ENCODE measurements at places on chromosomes 11 and 22.

- no peak for DNase-seq
Measured at GRCh38 chr11:31987118-31988005, 103.5 kb upstream of the RCN1 start.

- DNase-seq = no peak
Measured at GRCh38 chr11:14251754-14252153, 107.2 kb downstream of the RRAS2 start.

- DNase-seq = no peak
Measured at GRCh38 chr22:47322854-47323253, 560.4 kb downstream of the TBC1D22A start.

DNA sequence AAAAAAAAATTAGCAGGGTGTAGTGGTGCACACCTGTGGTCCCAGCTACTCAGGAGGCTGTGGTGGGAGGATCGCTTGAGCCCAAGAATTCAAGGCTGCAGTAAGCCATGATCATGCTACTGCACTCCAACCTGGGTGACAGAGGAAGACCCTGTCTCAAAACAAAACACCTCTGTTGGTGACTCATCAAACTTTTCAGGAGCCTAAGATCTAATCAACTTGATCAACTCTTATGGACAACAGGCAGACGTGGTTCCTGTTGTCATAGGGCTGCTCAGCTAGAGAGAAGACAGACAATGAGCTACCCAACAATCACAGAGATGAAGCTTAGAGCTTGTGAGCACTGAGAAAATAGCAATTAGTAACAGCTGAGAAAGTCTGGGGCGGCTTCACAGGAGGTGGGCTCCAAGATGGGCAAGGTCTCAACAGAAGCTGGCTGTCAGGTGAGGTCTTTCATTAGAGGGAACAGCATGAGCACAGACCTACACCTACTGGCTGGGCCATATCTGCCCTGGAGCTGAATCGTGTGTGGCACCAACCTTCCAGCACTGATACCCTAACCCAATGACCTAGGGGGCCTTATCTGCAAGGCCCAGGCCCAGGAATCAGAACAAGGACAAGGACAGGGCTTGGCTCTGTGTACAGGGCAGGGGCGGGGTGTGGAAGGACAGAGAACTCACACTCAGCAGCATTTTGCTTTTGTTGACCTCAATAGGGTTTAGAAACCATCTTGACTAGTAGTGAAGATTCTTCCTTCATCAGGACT lies 7.2 kb upstream of the UCP3 start:
- DNase-seq = no peak

GRCh38 chr22:32746732-32747131 lies 54.8 kb upstream of the TIMP3 start:
- no peak for DNase-seq

- DNase-seq = no peak
Measured at GRCh38 chr11:16410479-16410878, 54.1 kb upstream of the SOX6 start.

GRCh38 chr11:67354075-67355022 lies 1.0 kb upstream of the POLD4 start:
- DNase-seq = peak; percentile 53

- no peak for DNase-seq
Measured at GRCh38 chr22:23042179-23042578, 28.1 kb upstream of the GNAZ start.

- no peak for DNase-seq
Measured at GRCh38 chr11:63289658-63290057, 46.3 kb upstream of the SLC22A25 start.

- no peak for DNase-seq
Measured at GRCh38 chr11:128624269-128625175, 37.2 kb upstream of the ETS1 start.

- DNase-seq = no peak
Measured at GRCh38 chr22:43996981-43997265, 27.2 kb upstream of the PARVB start.

All from fibroblast of skin of left quadriceps (primary cell).